NCI-H446 (cell line): ENCODE measurements at places on chromosomes 4 and X.

DNA sequence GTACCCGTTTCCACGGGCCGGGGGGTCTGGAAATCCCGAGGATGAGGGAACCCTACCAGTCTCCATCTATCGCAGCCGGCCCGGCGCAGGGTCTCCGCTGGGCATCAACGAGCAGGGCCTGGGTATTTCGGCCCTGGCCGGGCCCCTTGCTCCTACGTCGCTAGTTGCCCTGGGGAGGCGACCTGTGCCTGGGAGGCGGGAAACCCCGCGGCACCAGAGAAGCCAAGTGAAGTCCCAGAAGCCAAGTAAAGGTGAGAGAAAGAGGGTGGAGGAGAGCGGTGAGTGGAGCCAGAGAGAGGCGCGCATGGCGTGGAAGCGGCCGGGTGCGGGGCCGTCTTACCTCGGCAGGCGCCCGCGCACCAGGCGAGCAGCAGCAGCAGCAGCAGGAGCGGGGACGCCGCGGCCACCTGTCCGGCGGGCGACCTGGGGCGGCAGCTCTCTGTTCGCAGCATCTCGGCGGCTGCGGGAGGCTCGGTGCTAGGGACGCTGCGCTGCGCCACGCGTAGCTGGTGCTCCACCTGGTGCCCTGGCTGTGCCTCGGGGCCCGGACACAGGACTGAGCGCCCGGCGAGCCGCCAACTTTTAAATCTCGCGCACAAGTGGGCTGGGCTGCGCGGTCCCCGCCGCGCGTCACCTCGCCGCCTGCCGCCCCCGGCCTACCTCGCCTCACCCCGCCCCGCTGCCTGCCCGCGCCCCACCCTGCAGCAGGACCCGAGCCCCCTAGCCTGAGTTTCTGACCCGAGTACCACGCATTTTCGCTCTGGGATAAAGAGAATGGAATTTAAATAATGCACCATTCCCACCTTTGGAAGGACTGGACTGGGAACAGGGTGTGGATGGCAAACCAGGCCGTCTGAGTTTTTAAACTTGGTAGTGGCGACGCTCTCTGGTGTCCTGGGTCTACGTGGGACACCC is at the start of gene NMU:
Gene NMU, minus strand, starts transcription at position 558 of the 915 bp plus-strand sequence. Its CDS starts 106 bp downstream, at position 452.
- DNase-seq, result no peak

DNA sequence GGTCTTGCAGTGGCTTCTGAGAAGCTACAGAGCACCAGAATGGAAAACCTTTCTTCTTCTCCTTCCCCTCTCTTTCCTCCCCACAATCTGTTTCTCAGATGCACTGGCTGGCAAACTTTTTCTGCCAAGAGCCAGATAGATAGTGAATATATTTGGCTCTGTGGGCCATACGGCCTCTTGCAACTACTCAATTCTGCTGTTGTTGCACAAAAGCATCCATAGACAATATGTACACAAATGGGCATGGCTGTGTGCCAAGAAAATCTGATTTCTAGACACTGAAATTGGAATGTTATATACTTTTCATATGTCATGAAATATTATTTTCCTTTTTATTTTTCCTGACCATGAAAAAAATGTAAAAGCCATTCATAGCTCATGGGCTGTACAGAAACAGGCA is 3.1 kb downstream of the PHEX start:
- DNase-seq, result peak; percentile 69

DNA sequence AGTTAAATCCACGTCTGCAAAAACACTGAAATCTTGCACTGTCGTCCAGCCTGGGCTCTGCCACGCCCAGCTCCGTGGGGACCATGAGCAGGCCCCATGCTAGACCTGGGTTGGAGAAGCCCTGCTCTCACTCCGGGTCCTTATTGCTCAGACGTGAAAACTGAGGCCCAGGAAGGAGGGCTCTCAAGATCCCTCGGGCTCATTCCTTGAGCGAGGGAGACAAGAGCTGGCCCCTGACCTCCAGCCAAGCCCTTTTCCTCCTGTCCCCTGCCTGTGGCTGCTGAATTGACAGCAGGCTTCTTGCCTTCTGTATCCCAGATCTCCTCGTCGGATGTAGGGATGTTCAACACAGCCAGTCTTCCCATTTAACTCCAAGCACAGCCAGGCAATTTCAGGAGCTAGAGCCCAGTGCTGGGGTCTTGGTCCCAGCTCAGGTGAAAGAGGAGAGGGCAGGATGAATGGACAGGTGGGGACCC is 109.5 kb downstream of the CPZ start:
- DNase-seq, result no peak

GRCh38 chr4:142925161-142925560 is 79.1 kb upstream of the INPP4B start:
- no peak for DNase-seq

DNA sequence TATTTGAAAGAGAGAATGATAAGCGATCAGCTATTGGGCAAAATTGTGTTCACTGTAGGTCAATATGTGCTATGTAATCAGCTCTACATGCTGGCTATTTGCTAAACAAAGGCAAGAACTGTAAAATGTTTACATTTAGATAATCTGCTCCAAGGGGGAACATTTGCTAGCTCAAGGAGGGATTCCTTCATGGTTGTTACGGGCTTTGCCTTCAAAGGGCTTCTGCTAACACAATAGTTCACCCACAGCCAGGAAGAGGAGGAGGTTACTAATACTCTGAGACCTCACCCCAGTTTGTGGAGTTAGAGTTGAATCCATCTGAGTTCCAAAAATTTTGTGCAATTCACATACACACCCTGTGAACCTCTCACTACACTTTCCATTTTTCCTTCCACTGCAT is 107.6 kb upstream of the BMP3 start:
- no peak for DNase-seq

GRCh38 chrX:136021903-136022302 is 36.7 kb downstream of the SLC9A6 start:
- no peak for DNase-seq

DNA sequence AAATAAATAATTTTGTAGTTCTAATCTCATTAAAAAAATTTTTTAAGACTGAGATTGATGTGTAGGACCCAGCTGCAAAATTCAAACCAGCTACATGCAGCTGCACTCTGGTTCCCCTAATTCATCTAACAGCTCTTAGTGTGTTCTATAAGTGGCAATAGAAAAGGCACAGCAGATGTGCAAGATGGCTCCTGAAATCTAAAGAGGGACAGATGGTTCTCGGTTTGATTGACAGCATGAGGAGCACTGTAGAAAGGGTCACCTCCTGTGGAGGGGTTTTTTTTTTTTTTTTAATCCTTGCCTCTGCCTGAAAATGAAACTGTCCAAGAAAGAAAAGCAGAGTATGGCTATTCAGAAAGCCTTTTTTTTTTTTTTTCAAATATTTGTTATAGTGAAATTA is 16.9 kb upstream of the OCIAD1 start:
- DNase-seq, result peak; percentile 1

DNA sequence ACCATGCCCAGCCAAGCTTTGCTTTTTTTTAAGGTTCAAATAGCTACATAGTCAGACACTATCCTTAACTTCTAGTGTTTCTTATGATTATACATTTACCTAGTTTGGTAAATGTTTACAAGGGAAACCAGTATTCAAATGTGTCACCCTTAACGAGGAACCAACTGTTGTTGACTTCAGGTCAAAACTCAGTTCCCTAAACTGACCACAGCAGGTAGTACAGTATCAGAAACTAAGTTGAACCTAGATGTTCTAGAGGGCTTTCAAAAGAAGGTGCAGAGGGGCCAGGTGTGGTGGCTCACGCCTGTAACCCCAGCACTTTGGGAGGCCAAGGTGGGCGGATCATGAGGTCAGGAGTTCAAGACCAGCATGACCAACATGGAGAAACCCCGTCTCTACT is 11.3 kb downstream of the GPC4 start:
- DNase-seq, result no peak
